ENCODE measurements at places on chromosomes 1 and 21. TPM values are rescaled to one million over a fixed set of nuclear protein-coding genes. Genes with fewer than 3 reads are reported as not detected.

DNA sequence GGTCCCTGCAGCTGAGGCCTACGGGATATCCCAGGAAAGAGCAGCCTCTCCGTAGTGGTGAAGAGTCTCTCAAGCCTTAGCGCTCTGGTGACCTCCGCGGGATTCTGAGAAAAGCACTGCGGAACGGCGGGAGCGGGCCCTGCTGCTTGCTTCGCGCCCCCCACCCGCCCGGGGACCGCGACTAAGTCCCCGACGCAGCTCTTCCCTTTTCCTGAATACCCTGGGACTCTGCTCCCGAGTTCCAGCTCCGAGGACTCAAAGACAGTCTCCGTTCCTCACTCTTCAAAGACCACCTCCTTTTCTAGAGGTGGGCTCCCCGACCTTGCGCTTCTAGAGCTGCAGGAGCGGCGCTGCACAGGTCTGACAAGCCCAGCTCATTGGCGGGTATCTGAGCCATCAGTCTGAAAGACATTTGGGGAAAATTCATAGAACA, 3.6 kb upstream of the PRRX1 start:
- peaks cover 23% of the 10 kb centered on the region for H3K4me1 ChIP-seq
- H3K27me3 ChIP-seq = peaks cover 71% of the 10 kb centered on the region

DNA sequence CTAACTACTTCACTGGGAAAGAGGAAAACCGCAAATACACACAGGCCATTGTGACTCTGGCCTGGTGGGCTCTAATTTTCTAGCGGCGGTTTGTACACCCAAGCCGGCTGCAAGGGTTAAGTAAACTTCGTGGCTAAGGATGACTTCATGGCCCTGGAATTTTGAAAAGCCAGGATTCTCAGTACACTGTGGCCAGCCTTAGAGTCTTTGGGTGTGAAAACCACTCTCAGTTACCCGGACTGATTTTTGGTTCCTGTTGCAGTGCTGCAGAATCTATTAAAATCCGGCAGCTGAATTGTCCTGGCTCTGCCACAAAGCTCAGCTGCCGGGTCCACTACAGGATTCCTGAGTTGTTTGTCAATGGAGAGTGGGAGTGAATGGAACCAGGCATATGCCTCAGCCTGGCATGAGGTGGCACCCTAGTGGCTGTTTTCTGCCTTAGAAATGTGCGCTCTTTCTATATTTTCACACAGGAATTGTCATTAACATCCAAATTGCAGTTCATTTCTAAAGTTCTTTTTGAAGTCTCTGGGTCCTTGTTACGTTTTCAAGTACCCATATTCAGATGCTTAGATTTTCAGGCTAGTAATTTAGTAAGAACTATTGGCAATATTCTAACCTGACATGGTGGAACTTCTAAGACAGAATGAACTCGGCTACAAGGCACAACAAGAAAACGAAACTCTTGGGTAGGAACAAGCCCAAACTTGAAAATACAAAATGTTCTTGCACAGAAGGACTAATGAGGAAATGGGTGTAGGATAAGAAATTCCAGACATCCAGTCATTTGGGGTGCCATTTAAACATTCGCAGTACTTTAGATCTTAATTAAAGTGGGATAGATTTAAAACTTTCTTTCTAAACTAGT, 255.9 kb downstream of the NFIA start:
- peak; percentile 19 for DNase-seq
- no peak overlapping the region for H3K27ac ChIP-seq
- no peaks in the 10 kb centered on the region for H3K27me3 ChIP-seq
- H3K4me3 ChIP-seq = no peak overlapping the region
- no peaks in the 10 kb centered on the region for H3K36me3 ChIP-seq

- H3K4me1 ChIP-seq = no peaks in the 10 kb centered on the region
- no peaks in the 10 kb centered on the region for H3K36me3 ChIP-seq
- H3K27me3 ChIP-seq = peaks cover 4% of the 10 kb centered on the region
- DNase-seq = no peak
- no peak overlapping the region for H3K27ac ChIP-seq
These were observed 7.7 kb downstream of the CNIH3 start for GRCh38 chr1:224623743-224624333.

- H3K27me3 ChIP-seq = peaks cover 5% of the 10 kb centered on the region
- DNase-seq = no peak
- H3K27ac ChIP-seq = no peak overlapping the region
- H3K4me1 ChIP-seq = peaks cover 17% of the 10 kb centered on the region
- peak overlapping the region; percentile 5 for H3K4me3 ChIP-seq
These were observed 42.6 kb upstream of the A3GALT2 start for GRCh38 chr1:33363470-33363861.

GRCh38 chr1:107776900-107777663, 187.9 kb downstream of the VAV3 start:
- no peaks in the 10 kb centered on the region for H3K4me1 ChIP-seq
- no peak overlapping the region for H3K27ac ChIP-seq
- no peak overlapping the region for H3K4me3 ChIP-seq
- no peak for DNase-seq
- no peaks in the 10 kb centered on the region for H3K27me3 ChIP-seq

GRCh38 chr21:46213620-46214286, 14.8 kb downstream of the LSS start:
- H3K27ac ChIP-seq = no peak overlapping the region
- no peaks in the 10 kb centered on the region for H3K36me3 ChIP-seq
- H3K27me3 ChIP-seq = no peaks in the 10 kb centered on the region
- H3K4me3 ChIP-seq = no peak overlapping the region
- no peak for DNase-seq

DNA sequence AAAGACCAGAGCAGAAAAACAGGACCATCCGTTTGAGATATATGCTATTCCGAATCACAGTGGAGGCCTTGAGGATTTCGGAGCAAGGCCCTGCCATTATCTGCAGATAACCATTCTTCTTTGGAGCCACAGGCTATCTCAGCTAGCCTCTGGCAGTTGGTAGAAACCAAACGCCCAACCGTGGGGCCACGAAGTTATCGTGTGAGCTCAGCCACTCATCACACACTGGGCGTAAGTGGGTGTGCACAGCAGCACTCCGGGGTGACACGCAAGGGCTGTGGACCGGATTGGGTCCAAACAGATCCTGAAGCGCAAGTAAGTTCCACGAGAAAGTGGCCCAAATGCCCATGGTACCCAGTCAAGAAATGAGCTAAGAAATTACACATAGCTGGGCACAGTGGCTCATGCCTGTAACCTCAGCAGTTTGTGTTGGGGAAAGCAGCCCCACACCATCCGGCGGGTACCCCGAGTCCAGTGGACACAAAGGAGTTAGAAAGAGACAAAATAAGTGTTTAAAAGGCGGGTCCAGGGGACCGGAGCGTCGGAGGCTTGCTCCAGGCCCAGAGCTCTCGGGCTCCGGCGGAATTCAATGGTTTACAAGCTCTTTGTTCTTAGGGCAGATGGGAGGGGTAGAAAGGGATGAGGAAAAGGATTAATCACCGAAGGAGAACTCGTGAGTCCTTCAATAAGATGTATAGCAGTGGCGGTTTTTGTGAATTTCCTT, 130.6 kb downstream of the LIPI start:
- DNase-seq = no peak
- H3K27ac ChIP-seq = 0 out of 2 replicates have a peak overlapping the region, but pooled peaks have one; percentile 19
- no peaks in the 10 kb centered on the region for H3K4me1 ChIP-seq
- H3K27me3 ChIP-seq = no peaks in the 10 kb centered on the region

DNA sequence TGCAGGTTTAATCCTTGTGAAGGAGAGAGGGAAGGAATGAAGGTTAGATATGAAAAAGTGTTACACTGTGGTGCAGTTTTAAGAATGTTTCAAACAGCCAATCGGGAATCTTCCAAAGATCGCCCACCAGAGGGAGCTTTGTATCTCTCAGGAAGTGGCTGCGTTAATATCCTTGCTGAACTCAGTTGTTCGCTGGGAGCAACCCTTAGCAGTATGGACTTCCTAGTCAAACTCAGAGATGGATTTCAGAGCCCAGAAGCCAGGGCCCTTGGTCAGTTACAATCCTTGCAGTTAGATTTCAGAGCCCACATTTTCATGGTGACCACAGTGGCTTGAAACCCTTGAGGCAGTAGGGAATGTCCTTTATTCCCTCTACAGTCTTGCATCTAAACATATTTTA, 136.2 kb downstream of the NTNG1 start:
- H3K36me3 ChIP-seq = no peaks in the 10 kb centered on the region
- H3K4me3 ChIP-seq = no peak overlapping the region
- DNase-seq = peak; percentile 54
- no peaks in the 10 kb centered on the region for H3K4me1 ChIP-seq

GRCh38 chr1:163094182-163094581, 25.0 kb downstream of the RGS4 start:
- H3K4me3 ChIP-seq = no peak overlapping the region
- H3K27me3 ChIP-seq = no peaks in the 10 kb centered on the region
- H3K27ac ChIP-seq = no peak overlapping the region
- H3K4me1 ChIP-seq = no peaks in the 10 kb centered on the region

- H3K27ac ChIP-seq = 0 out of 2 replicates have a peak overlapping the region, but pooled peaks have one; percentile 26
- no peaks in the 10 kb centered on the region for H3K4me1 ChIP-seq
- H3K4me3 ChIP-seq = no peak overlapping the region
- no peaks in the 10 kb centered on the region for H3K27me3 ChIP-seq
These were observed 13.4 kb downstream of the KIF21B start for GRCh38 chr1:201009962-201010645.

- no peak overlapping the region for H3K4me3 ChIP-seq
- H3K36me3 ChIP-seq = no peaks in the 10 kb centered on the region
- DNase-seq = no peak
- no peaks in the 10 kb centered on the region for H3K27me3 ChIP-seq
- peaks cover 6% of the 10 kb centered on the region for H3K4me1 ChIP-seq
These were observed 1.6 kb upstream of the SNX7 start for GRCh38 chr1:98659879-98660278.

DNA sequence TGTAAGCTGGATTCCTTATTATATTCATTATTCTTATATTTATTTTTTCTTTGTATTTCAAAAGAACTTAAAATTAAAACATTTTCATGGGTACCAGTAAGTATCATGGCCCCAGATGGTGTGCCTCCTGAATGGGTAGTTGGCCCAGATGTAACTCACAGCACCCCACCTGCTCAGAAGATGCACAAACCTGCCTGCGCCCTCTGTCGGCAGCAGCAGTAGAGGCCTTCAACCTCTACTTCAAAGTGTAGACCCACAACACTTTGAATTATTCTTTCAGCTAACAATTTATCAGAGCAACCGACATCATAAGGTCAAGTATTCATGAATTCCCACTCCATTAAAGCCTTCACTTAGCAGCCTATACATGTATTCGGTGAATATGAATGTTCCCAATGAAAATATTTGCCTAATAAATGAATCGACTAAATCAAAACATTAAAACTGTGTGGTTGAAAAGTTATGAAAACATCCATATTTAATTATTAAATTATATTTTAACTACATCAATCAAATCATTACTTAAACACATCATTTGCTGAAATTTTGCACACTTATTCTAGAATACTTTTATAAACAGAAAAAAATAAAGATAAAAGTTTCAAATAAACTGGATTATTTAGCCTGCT, 25.4 kb downstream of the PIGM start:
- no peaks in the 10 kb centered on the region for H3K27me3 ChIP-seq
- no peaks in the 10 kb centered on the region for H3K4me1 ChIP-seq
- H3K36me3 ChIP-seq = no peaks in the 10 kb centered on the region
- no peak overlapping the region for H3K27ac ChIP-seq

GRCh38 chr1:208803011-208803811, 559.0 kb upstream of the PLXNA2 start:
- H3K27me3 ChIP-seq = no peaks in the 10 kb centered on the region
- H3K4me1 ChIP-seq = peaks cover 6% of the 10 kb centered on the region
- H3K27ac ChIP-seq = no peak overlapping the region
- no peak overlapping the region for H3K4me3 ChIP-seq
- no peaks in the 10 kb centered on the region for H3K36me3 ChIP-seq
- DNase-seq = no peak

DNA sequence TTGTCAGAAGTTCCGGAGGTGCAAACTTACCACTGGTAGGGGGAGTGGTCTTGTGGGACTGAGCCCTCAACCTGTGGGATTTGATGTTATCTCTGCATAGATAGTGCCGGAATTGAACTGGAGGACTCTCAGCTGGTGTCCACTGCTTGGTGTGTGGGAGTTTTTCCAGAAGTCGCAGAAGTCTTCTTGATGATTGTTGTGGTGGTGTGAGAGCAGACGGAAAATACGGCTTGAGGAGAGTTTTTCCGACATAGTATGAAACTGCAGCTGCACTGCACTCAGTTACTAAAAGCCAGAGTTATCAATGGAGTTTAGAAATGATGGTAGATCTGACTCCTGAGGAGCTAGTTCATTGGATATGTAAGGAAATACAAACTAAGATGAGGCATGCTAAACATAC, 14.9 kb downstream of the RGS5 start:
- DNase-seq = no peak
- H3K27me3 ChIP-seq = no peaks in the 10 kb centered on the region
- no peak overlapping the region for H3K27ac ChIP-seq
- H3K36me3 ChIP-seq = no peaks in the 10 kb centered on the region
- H3K4me1 ChIP-seq = no peaks in the 10 kb centered on the region

DNA sequence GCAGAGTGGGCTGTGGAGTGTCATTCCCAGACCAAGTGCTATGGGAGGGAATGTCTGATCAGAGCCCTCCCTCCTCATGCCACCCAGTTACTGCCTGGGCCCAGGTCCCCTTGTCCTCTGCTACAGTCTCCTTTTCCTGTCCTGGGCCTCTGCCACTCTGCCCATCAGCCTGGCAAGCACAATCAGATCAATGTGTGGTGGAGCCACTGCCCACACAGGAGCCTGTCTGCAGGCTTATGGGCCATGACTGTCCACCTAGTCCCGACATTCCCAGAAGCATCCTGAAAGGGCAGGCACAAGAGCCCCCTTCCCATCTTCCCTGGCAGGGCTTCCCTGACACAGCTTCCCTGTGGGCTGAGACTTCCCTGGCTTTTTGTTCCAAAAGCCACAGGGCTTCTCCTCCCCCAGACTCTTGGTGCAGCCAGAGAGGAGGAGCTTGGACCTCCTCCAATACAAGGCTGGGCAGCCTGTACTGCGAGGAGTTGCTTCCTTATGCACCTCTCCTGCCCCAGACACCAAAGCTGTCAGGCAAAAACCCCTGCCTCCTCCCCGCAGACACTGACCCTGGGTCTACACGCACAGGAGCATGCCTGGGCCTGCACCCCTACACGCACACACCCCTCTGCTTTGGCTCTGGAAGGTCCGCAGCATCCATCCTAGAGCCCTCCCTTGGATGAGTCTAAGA, 29.2 kb upstream of the CNTN2 start:
- no peaks in the 10 kb centered on the region for H3K36me3 ChIP-seq
- no peak overlapping the region for H3K27ac ChIP-seq
- H3K27me3 ChIP-seq = no peaks in the 10 kb centered on the region
- no peak for DNase-seq
- H3K4me3 ChIP-seq = no peak overlapping the region

GRCh38 chr21:38699048-38699447, 106.7 kb upstream of the ETS2 start:
- H3K36me3 ChIP-seq = no peaks in the 10 kb centered on the region
- peak; percentile 63 for DNase-seq
- H3K27ac ChIP-seq = no peak overlapping the region
- H3K4me1 ChIP-seq = no peaks in the 10 kb centered on the region

- H3K27ac ChIP-seq = no peak overlapping the region
- no peaks in the 10 kb centered on the region for H3K36me3 ChIP-seq
- DNase-seq = no peak
- no peaks in the 10 kb centered on the region for H3K4me1 ChIP-seq
- no peak overlapping the region for H3K4me3 ChIP-seq
These were observed 327.9 kb upstream of the BEND5 start for GRCh38 chr1:49104575-49104974.

PRDM2 gene
- 21.2 TPM for total RNA-seq

GJB5 gene
- 0.71 TPM for total RNA-seq

ACOT11 gene
- total RNA-seq = 3.5 TPM
